ENCODE measurements at places on chromosomes 1 and 21.
A peak's percentile ranks its signal among the peaks of the same experiment; 100 is the strongest.

- DNase-seq, result no peak
Observed at GRCh38 chr1:151579436-151580225, 32.2 kb upstream of the SNX27 start.

GRCh38 chr1:26112407-26112775 lies 767 bp downstream of the PDIK1L start:
- DNase-seq, result no peak

- DNase-seq, result no peak
Observed at GRCh38 chr1:244626709-244627108, 26.2 kb upstream of the DESI2 start.

DNA sequence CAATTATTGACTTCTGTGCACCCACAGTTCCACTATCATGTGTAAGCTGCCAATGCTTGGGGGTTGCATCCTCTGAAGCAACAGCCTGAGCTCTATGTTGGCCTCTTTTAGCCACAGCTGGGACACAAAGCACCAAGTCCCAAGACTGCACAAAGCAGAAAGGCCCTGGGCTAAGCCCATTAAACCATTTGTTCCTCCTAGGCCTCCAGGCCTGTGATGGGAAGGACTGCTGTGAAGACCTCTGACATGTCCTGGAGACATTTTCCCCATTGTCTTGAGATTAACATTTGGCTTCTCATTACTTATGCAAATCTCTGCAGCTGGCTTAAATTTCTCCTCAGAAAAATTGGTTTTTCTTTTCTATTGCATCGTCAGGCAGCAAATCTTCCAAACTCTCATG lies 123.7 kb upstream of the DEPDC1 start:
- DNase-seq, result no peak

DNA sequence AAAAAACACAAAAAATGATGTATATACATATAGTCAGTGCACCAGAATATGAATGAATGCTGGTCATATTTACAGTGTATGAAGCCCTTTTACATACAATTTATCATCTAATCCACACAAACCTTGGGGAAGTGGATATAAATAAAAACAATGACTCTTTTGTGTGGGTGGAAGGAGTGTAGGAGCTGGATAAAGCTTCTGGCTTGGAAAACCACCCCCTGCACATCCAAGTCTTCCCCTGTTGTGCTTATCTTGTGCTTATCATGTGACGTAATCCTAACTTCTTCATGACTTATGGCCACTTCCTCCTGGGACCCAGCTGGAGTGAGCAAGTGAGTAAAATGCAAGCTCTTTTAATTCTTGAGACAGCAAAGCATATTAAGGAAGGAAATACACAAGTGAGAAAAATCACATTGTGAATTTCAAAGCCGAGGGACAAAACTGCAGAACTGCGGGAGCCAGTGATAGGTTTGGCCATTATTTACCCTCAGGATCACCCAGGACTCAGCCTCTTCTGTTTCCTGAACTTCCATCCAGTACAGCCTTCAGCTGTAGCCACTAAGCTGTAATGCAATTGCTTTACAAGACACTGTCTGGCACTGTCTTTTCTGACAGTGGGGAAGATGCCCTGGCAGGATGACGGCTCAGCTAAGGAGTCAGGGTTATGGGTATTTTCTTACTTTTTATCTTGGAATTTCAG lies 104.0 kb upstream of the PPM1J start:
- no peak for DNase-seq

DNA sequence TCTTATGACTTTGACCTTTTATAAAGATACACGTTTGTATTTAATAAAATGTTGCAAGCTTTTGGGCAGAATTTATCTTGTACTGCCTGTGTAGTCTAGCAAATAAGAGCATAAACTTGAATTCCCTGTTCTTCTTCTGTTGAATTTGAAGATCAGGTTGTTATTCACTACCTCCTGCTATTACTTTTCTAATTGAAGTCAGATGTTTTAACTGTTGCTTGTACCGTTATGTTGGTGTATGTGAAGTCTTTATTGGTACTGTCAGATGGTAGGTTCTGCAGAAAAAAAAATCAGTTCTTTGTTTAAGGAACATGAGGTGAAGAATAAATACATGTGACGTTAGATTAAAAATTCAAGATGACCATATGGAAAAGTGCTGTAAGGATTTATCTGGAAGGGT lies 69.1 kb downstream of the DYRK1A start:
- DNase-seq, result no peak

- DNase-seq, result no peak
Observed at GRCh38 chr1:211734791-211735190, 59.4 kb upstream of the NEK2 start.

- no peak for DNase-seq
Observed at GRCh38 chr1:170284016-170284415, 138.3 kb downstream of the NTMT2 start.

GRCh38 chr1:54791880-54792522 lies 9.1 kb downstream of the TTC22 start:
- no peak for DNase-seq

GRCh38 chr1:176338877-176339276 lies 124.1 kb upstream of the PAPPA2 start:
- no peak for DNase-seq

DNA sequence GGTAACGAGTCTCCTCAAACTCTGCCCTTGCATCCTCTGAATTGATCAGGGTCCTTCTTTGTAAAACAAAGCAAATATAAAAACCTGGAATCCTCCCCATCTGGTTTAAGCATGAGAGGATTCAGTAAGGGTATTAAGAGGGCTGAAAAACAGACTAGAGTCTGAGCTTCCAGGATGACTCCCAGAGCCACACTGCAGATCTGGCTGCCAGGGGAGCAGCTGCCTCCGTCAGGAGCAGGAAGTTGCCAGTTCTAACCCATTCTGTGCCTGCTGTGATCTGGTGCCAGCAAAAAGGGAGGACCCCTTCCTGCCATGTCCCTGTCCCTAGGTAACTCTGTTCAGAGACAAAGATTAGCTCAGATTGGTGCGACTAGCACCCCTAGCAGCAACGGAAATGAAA lies 27.5 kb downstream of the SERTAD4 start:
- DNase-seq, result no peak

DNA sequence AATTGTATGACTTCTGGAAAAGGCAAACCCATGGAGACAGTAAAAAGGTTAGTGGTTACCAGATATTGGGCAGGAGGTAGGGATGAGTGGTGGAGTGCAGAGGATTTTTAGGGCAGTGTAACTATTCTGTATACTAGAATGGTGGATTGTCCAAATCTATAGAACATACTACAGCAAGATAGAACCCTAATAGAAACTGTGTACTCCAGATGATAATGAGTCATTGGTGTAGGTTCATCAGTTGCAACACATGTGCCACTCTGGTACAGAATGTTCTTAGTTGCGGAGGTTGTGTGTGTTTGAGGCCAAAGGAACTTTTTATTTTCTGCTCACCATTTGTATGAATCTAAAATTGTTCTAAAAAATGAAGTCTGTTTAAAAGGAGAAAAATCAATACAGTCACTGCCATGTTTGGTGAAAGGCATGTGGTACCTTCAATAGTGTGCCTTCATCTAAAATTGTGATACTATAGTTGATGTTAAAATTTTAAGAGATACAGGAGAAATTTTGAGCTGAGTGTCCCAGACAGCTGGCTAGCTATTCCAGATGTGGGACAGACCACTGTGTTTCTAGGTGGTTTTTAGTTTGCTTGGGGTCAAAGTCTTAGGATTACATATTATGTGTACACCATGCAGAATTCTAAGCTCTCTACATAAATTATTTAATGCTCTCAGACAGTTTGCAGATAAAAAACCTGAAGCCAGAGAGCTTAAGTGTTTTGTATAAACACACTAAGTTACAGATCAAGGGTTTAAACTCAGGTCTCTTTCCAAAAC lies 150.5 kb downstream of the RPS6KC1 start:
- DNase-seq, result no peak

DNA sequence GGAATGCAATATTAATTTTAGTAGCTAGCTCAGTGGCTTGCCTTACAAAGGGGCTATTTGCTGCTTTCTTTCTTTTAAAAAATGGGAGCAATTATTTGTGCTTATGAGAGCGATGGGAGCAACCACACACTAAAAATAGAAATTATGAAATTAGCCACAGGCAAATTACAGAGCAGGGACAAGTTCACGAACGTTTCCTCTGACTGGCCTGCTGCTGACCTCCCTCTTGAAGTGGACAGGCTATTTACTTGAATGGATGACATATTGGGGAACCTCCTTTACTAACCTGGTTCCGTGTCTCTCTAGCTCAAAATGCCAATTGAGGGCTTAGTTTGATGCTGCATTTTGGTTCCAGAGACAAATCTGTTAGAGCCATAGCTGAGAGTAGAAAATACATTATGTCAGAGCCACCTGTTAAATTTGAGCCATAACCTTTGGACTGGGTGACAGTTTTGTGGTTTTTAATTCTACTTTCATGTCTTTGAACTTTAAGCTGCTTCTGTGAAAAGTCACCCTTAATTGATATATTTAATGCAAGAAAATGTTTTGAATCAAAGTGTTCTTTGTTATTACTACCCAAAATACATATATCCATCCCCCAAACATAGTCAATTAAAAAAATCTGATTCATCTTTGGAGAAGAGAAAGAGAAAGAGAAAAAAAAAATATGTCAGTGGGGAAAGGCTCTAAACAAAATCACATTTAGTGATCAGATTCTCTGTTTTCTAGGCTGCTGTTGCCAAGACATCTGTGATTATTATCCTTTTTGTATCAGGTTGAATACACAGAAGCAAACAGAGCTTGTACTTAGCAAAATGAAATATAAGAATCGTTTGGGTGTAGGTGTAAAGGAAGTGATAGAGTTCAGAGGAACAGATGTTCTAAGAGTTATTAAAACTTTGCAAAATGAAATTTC lies 351.9 kb downstream of the ADGRL2 start:
- DNase-seq, result no peak

DNA sequence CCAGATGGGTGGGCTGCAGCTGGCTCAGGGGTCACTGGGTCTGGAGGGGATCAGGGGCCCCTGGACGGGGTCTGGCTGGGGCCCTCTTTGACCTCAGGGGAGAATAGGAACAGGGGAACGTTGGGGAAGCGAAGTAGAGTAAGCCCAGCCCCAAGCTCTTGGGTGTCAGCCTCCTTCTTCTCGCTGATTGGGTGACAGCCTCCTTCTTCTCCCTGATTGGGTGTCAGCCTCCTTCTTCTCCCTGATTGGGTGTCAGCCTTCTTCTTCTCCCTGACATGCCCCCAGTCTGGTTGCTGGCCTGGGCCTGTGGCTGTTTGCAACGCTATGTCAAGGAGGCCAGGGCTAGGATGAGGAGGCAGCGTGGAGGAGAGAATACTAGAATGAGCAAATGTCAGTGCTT lies 76.7 kb upstream of the CASZ1 start:
- DNase-seq, result no peak

DNA sequence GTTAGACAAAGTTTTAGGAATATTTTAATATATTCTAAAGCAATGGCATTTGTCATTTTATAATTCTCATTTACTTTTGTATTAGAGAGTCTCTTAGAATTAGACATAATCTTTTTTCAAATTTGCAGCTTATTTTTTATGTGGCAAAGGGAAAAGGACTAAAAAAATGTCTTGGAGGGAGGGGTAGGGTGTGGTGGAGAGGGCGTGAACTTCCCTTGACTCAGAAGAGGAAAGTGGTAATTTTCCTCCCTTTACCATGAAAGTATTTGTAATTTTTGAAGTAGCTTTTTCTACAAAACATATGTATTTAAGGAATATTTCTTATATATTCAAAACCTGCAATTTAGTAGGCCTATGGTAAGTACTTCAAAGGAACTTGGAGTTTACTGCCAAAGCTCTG lies 6.9 kb upstream of the RABGAP1L start:
- DNase-seq, result no peak

GRCh38 chr1:51346086-51346942 lies 16.0 kb upstream of the TTC39A start:
- no peak for DNase-seq

DNA sequence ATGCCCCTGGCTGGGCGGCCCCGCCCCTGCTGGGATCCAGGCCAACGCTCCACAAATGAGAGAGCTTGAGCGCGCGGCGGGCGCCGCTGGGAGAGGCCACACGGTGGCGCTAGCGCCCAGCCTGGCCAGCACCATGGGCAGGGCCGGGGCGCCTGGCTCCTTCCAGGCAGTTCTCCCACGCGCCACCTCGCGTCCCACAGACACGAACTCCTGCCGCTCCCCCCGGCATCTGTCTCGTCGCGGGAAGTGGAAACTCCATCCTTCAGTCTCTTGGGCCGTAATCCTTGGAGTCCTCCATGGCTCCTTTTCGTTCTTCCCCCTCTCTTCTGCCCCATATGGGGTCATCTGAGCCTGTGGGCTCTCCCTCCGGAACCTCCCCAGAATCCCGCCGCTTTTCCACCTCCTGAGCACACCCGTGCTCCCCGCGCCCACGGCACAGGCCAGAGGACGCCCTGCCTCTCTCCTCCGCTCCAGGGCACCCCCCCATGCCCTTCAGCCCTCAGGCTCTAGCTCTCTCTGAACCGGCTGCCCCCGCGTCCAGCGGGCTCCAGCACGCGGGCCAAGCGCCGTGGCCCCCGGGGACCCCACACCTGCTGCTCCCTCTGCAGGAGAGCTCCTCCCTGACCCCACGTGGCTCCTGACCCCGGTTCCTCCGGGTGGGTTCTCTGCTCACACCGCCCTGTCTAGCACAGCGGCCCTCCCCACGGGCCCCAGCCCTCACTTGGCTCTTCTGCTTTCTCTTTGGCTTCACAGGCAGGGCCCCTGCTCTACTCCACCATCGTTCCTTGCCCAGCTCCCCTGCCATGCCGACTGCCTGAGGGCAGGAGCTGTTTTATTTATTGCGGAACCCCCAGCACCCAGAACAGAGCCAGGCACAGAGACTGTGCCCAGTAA lies 31.9 kb upstream of the EDN2 start:
- DNase-seq, result peak; percentile 45

GRCh38 chr1:239997515-239998311 lies 94.0 kb upstream of the FMN2 start:
- DNase-seq, result no peak

DNA sequence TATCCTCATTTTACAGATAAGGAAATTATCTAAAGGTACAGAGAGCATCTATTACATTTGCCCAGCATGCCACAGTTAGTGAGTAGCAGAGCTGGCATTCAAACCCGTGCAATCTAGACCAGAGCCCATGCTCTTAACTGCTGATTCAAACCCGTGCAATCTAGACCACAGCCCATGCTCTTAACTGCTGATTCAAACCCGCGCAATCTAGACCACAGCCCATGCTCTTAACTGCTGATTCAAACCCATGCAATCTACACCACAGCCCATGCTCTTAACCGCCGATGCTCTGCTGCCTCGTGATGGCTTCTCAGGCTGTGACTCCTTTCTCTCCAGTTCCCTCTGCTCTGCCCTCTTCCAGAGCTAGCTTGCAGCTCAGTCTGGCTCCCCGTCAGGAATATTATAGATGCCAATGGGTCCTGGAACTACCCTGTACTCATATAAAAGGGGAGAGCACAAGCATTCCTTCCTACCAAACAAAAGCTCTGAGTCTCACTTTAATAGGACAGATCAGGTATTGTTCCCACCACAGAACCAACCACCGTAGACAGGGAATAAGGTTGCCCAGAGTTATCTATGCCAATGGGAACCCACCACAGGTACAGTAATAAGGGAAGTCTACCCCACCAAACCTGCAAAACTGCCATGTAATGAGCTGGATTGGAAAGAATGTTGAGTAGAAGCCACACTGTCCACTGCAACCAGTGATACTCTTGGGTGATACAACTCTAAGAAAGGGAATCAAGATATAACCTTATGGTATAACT lies 78.4 kb downstream of the SMYD3 start:
- DNase-seq, result no peak

GRCh38 chr1:170682169-170682568 lies 18.2 kb downstream of the PRRX1 start:
- no peak for DNase-seq

- DNase-seq, result no peak
Observed at GRCh38 chr1:154798645-154799044, 71.4 kb downstream of the KCNN3 start.
